ENCODE measurements at places on chromosomes 12 and 14.
A peak's percentile ranks its signal among the peaks of the same experiment; 100 is the strongest.

GRCh38 chr14:93079321-93079720, 36.4 kb downstream of the ITPK1 start:
- DNase-seq, result peak; percentile 12

GRCh38 chr14:63277591-63278183, 41.0 kb downstream of the GPHB5 start:
- DNase-seq, result no peak

DNA sequence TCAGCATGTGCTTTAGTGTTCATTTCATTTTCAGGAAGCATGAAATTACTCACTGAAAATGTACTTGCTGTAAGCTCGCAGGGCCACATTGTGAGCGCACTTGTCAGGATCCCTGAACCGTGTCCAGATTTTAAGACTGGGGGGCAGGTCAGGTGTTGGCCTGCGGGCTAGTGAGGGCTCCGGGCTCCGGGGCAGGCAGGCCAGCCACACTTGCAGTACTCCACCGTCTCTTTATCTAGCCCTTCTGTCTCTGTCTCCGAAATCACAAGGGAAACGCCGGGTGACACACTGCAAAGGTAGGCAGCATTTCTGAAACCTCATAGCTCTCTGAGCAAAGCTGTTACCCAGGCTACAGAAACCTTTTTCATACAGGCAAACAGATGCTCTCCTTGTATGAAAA, 98.7 kb downstream of the EML1 start:
- no peak for DNase-seq

DNA sequence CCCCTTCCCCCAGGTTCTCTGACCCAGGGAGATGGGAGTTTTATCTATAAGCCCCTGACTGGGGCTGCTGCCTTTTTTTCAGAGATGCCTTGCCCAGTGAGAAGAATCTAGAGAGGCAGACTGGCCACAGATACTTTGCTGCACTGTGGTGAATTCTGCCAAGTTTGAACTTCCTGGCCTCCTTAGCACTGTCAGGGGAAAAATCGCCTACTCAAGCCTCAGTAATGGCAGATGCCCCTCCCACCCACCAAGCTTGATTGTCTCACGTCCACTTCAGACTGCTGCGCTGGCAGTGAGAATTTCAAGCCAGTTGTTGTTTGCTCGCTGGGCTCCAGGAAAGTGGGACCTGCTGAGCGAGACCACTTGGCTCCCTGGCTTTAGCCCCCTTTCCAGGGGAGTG, 31.7 kb downstream of the KLRK1 start:
- no peak for DNase-seq

DNA sequence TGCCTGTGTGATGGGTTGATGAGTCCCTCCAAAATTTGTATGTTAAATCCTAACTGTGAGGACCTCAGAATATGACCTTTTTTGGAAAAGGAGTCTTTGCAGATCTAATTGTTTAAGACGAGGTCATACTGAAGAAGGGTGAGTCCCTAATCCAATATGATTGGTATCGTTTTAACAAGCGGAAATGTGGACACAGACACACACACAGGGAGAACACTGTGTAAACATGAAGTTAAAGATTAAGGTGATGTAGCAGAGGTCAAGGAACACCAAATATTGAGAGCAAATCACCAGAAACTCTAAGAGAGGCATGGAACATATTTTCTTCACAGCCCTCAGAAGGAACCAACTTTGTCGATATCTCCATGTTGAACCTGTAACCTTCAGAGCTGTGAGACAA, 1106.7 kb downstream of the SLC6A15 start:
- no peak for DNase-seq

DNA sequence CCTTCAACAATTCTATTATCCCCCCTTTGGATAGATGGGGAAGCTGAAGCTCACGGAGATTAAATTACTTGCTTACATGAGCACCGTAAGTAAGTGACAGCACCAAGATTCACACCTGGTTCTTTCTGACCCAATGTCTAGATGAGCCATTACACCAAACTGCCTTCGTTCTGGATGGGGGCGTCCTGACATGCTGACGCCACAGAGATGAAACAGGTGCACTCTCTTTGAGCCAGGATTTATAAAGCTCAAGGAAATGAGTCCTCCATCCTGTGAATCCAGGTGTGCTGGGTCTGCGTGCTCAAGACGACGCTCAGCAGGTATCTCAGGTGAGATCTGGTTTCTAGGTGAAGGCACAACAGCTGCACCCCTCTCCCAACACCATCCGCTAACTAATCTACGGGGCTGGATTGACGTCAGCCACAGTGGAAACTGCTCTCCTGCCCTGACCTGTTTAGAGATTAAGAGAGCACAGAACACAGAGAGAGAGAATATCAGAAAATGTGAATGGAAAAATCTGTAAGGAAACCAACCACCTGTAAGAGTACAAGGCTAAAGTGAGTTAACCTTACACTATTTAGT, 61.6 kb downstream of the KSR2 start:
- no peak for DNase-seq

DNA sequence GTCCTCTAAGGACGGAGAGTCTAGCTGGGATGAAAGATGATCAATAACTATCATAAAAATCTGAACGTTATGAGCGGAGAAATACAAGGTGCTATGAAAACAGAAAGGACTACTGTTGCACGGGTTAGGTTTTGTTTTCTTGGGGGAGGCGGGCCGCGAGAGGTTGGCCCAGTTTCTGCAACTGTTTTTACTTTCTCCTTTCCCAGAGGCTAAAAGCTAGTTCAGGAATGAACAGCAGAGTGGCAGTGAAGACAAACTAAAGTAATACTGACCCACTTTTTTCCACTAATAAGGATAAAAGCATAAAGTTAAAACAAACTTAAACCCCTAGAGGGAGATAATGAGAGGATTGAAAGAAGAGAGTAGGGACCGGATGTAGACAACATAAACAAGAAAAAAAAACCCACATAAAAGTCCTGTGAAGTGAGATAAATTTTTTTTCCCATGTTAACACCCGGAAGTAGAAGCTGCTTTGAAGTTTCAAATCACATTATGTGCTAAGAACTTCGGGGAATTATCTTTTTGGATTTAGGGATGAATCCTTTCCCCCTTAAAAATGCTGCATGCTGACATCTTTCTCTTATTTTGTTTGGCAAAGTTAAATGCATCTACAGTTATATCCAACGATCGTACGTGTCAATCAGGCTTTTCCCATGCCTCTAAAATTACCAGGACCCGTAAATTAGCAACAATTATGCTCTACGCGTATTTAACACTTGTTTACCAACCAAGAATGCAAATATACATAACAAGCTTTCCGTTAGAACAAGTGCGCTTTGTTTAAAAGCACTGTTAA, 1.0 kb upstream of the CDK17 start:
- DNase-seq, result peak; percentile 94

DNA sequence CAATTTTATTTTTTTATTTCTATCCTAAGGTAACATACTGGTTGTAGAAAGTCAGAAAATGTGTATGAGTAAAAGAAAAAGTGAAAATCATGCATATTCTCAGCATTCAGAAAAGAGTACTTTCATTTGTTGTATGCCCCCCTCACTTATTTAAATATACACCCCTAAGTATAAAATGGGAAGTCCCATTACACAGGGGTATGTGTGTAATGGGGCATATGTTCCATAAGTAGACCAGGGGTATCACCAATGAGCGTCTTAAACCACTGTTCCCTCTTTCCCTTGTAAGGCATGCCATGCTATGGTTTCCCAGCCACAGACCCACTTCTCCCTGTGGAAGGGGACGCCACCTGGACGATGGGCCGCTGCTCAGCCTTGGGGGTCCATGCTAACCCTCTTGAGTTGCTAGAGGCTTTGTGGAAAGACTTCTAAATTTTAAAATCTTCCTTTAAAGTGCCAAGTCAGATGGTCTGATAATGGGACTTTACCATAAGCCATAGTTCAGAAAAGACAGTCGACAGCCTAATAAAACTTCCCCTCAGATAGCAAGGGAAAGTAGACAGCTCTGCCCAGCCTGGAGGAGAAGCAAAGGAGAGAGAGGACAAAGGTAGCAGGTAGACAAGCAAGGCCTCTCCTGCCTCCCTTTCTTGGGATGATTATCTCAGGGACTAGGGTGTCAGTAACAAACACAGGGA, 118.2 kb downstream of the ZFP36L1 start:
- no peak for DNase-seq

DNA sequence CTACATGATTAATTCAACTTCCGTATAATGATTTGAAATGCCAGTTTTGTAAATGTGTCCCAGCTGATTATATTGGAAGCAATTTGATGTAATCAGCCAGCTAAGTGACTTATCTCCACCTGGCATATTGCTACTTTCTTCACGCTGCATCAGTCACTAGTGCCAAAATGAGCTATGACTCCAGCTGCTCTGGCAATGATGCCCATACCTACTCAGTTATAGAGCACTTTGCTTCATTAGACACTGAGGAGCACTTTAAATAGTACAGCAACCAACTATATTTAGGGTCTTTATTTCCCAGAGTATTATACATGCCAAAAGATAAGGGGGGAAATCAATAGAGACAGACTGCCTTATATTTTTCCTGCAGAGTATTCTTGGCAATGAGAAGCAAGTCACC, 67.9 kb upstream of the LIN7A start:
- no peak for DNase-seq

DNA sequence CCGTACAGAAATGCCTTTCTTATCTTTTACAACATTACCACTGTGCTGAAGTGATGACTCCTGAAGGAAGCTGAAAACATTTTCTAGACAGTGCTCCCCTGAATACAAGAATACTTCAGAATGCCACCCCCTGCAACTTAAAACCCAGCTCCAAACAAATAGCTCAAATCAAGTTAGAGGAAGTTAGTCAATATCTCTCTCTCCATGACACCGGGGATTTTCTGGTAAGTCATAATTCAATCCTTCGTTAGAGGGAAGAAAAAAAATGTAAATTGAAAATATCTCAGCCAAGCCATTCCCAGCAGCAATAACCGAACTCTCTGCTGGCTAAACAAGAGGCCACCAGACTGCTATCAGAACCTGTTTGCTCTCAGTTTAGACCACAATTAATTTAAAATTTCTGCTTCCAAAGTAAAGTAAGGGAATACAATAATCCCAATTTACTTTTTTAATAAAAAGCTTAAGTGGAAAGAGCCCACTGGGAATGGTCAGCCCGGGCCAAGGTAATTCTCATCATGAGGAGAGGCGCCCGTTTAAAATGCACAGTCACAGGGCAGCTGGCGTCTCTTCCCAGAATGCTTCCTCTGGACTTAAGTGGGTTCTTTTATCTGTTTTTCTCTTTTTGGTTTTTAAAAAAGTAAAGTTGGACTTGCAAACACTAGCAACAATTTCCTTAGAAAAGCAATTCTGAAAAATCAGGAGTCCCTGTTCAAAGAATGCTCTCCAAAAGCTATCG, 710.1 kb upstream of the STXBP6 start:
- no peak for DNase-seq

DNA sequence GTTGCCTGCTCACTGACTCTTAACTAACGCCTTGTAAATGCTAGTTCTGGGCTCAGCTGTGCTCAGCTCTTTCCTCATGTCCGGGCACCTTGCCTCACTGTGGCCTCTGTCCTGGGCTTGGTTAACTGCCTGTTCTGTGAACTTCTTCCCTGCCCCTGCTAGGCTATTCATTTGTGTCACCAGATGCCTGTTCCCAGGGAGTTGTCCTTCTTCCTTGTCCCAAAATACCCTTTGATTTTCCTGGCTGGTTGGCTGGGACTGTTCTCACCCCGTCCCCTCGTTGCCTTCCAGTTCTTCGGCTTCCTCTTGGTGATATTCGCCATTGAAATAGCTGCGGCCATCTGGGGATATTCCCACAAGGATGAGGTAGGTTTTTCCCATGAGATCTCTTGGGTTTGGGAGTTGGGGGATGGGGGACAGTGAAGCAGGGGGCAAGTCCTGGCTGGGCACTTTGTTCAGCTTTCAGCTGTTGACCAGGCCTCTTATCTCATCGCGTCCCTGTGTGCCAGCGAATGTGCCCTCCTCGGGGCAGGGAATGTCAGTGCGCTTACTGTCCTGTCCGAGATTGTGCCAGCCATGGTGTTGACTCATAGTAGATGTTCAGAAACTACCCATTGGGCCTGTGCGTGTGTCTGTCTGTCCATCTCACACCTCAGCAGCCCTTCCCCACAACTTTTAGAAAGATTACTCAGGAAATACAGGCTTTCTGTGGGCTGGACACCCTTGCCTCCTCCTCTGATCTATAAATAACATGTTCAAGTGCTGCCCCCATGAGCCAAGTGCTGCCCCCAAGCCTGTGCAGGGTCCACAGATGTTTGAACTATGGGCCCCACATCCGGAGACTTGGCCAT, 33.1 kb downstream of the CD9 start:
- no peak for DNase-seq

GRCh38 chr12:90672081-90672480, 282.9 kb downstream of the CCER1 start:
- DNase-seq, result no peak

DNA sequence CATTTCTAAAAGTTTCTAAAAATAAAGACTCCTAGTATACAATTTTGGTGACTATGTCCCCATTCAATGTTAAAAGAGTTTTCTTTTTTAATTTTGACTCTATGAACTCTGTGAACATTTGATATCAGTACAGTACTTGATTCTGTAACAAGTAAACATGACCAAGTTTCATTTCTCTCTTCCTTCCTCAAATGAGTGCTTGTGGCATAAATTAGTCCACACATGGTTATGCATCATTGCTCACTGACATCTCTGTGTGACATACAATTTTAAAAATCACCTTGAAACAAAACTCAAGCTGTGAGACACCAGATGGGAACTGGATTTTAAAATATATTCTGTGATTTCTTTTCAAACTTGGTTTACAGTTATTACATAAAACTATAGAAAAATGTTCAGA, 253.9 kb upstream of the MDGA2 start:
- DNase-seq, result no peak

DNA sequence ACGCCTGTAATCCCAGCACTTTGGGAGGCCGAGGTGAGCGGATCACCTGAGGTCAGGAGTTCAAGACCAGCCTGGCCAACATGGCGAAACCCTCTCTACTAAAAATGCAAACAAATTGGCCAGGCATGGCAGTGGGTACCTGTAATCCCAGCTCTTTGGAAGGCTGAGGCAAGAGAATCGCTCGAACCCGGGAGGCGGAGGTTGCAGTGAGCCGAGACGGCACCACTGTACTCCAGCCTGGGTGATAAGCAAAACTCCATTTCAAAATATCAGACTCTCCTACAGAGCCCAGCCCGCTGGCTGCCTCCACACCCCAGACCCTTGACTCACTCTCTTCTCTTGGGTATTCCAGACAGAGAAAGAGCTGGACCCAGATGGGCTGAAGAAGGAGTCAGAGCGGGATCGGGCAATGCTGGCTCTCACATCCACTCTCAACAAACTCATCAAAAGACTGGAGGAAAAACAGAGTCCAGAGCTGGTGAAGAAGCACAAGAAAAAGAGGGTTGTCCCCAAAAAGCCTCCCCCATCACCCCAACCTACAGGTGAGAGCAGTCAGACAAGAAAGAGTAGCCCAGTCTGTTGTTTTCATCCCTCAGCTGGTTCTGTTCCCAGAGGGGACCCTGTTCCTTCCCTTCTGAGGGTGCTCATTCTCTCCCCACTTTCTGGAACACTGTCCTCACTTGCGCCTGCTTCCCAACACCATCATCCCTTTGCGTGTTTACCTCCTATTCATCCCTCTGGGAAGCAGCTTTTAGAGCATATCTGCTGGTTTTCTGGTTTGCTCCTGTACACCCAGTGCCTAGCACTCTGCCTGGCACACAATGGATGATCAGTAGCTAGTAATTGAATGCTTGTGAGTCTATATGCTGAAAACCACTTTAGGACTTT, 19.7 kb downstream of the AGAP2 start:
- no peak for DNase-seq
